NCI-H2081 (cell line): ENCODE measurements at places on chromosomes 13 and 19.

GRCh38 chr13:101515504-101515903 is 63.0 kb downstream of the ITGBL1 start:
- no peak for DNase-seq

DNA sequence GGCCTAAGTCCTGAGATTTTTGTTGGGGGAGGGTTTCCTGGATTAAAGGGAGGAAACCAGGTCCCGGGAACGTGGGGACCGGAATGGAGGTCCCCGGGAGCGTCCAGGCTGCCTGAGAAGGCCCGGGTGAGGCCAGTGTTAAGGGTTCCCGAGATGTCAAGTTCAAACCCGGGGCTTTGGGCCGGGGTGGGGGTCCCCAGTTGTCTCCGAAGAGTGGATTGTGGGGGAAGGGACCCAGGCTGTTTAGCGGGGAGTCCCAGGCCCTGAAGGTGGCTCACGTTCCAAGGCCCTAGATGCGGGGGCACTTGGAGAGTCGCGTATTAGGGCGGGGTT is 262 bp downstream of the COX7A1 start:
- no peak for DNase-seq

DNA sequence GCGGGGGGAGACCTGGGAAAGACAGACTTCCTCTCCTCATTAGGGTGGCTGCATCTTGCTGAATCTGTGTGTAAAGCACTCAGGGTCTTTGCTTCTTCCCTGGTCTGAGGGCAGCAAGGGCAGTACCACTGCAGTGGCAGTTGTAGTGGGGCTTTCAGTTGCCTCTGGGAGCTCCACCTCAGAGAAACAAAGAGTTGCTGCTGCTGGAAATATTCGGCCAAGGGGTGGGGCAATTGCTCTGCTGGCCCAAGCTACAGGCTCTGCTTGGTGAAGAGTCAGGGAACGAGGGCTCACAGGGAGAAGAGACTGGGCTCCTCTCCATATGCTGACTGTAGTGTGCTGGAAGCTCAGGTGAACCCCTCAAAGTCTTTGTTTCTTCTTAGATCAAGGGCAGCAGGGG is 52.5 kb downstream of the POSTN start:
- DNase-seq, result no peak

DNA sequence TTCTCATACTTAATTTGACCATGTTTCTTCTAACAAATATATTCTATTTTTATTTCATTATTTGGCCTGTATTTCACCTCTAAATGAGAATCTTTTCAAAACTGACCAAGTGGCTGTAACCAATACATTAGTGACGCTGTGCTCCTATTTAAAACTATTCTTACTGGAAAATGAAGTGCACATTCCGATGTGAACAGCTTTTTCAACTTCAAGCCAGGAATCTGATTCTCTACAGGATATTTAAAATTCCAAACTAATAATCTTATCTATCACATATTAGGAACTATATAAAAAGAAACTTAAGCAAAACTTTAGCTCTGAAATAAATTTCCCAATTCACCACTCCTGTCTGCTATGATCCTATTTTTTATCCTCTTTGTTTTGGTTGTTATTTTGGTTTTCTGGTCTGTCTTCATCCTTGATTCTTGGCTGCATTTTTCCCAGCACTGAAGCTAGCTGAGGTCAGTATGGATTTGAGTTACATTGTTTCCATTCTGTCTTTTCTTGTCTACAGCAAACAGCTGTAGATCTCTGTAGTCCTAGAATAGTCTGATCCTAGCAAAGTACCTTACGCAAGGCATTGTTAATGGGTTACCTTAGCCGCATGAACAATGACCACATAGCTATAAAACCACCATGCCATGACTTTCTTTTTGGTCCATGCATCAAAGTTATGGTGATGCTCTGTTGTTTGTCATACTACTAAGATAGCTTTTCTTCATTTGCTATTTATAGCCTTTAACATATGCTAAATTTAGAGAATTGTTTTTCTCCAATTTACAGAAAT is 748.6 kb upstream of the SPRY2 start:
- no peak for DNase-seq

DNA sequence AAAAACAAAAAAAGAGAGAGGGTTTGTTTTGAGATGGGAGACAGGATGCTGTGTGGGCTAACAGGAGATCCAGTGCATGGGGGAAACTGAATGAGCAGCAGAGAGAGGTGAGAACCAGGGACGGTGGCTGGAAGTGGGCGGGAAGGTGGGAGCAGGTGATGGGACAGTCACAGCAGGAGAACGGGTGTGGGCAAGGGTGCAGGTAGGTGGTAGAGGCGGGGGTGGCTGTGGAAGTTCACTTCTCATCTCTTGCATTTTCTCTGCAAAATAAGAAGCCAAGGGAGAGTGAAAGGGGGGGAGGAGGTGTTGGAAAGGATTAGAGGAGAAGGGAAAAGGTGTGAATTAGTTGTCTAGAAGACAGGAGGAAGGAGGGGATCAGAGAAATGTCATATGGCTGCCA is 21.9 kb downstream of the FBXO17 start:
- DNase-seq, result no peak

DNA sequence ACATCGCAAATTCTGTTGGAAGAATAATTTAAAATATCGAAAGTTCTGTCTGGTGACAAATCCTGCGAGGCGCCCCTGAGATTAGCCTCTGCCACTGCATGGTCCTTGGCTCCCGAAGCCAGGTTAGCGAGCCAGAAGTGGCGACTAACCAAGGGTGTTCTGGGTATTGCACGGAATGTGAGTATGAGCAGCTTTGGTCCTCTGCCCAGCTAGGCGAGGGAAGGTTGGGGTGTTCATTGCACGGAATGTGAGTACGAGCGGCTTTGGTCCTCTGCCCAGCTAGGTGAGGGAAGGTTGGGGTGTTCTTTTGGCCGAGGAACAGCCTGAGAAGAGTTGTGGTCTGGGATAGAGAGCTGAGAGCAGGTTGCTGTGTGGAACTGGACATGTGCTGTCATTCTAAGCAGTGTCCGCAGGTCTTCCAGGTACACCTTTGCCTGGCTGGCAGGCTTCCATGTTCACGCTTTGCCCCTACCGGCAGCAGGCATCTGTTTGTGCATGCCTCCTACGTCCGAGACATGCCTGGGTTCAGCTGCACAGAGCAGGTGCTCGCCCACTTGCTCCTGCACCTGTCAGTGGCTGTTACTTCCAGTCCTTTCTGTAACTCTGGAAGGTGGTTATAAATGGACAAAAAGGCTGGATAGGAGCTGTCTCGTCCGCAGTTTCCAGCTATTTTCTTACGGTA is 18.3 kb upstream of the TEX29 start:
- DNase-seq, result no peak

- no peak for DNase-seq
These were observed 77.5 kb upstream of the PEG3 start for GRCh38 chr19:56917998-56918397.

DNA sequence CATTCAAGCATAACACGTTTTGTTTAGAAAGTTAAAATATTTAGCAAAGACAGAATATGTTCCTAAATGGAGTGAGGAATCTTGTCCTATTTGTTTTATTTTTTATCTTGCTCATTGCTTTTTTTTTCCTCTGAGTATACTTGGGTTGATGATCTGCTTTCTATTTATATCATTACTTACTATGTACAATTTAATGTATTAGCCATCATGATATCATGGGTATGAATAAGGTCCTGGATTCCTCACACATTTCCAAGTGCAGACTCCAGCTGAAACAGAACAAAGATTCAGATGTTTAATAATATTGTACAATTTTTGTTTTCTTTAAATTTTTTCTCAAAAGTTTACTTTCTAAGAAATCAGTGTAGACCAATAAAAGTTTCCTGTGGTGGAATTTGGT is 388.2 kb downstream of the GPC6 start:
- DNase-seq, result no peak

GRCh38 chr19:13190781-13191540 is 40.8 kb downstream of the IER2 start:
- DNase-seq, result no peak

GRCh38 chr13:21318891-21319532 is 140.1 kb downstream of the ZDHHC20 start:
- DNase-seq, result no peak

DNA sequence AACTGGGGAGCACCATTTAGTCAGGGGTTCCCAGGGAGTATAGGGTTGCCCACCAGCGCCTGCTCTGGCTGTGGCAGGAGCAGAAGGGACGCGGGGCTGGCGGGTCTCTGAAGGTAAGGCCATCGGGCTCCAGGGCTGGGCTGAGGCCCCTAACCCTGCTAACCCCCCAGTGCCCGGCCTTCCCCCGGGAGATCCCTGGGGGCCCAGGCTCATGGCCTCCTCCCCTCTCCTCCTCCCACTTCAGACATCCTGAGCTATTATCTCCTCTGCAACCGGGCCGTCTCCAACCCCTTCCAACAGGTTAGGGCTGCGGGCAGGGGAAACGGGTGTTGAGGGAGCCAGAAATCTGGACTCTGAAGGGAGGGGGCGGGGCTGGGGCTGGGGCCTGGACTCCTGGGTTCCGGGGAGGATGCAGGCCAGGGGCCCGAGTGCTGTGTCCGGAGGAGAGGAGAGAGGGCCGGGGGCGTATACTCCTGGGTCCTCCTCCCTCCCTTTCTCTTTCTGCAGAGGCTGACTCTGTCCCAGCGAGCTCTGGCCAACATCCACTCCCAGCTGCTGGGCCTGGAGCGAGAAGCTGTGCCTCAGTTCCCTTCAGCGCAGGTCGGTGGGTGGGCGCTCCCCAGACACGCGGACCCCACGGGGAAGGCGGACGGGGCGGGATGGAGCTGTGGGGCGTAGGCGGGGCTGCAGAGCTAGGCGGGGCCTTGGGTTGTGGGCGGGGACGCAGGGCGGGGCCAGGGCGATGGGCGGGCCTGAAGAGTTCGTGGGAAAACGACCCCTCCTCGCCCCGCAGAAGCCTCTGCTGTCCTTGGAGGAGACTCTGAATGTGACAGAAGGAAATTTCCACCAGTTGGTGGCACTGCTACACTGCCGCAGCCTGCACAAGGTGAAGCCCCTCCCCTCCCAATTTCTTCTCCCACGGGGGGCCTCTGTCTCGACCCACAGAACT is 15.3 kb downstream of the TTYH1 start:
- DNase-seq, result peak; percentile 20

DNA sequence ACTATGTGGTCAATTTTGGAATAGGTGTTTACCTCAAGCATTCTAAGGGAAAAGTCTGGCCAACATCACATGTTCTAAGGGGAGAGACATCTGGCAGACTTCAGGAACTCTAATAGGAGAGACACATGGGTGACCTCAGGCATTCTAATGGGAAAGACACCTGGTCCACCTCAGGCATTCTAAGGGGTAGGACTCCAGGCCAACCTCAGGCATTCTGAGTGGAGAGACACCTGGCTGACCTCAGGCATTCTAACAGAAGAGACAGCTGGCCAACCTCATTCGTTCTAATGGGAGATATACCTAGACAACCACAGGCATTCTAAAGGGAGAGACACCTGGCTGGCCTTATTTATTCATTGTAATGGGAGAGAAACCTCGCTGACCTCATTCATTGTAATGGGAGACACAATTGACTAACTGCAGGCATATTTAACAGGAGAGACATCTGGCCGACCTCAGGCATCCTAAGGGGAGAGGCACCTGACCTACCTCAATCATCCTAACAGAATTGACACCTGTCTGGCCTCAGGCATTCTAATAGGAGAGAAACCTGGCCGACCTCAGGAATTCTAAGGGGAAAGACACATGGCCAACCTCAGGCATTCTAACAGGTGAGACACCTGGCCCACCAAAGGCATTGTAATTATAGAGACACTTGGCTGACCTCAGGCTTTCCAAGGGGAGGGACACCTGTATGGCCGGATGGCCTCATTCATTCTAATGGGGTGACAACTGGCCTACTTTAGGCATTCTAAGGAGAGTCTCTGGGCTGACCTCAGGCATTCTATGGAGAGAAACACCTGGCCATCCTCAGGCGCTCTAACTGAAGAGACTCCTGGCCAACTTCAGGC is 1346.8 kb downstream of the UQCRFS1 start:
- no peak for DNase-seq

DNA sequence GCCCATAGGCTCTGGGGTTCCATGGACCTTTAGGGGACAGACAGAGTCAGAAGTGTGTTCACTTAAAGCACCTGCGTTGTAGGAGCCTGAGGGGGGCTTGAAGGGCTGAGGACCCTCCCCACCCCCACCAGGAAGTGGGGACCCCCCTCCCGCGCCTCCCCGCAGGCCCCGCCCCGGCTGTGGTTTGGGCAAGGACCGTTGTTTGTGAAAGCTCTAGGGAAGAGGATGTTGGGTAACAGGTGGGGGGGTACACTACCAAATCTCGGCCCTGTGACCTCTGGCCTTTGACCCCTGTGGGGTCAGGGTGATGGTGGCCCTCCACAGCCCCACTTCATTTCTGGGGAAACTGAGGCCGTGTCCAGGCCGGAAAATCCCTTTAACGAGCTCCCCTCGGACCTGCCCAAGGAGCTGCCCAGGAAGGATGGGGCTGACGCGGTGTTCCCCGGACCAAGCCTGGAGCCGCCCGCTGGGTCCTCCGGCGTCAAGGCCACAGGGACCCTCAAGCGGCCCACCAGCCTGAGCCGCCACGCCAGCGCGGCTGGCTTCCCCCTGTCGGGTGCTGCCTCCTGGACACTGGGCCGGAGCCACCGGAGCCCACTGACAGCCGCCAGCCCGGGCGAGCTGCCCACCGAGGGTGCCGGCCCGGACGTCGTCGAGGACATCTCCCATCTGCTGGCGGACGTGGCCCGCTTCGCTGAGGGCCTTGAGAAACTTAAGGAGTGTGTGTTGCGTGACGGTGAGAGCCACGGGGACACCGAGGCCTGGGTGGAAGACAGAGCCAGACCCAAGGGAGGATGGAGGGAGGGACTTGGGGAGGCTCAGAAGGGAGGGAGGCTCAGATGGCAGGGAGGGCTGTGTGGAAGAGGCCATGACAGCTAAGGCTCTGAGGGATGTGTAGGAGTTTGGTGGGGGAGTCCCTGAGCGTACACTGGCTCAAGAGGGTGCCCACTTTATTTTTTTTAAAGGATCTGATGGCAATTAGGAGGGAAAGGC is 1.3 kb downstream of the ARHGAP45 start:
- no peak for DNase-seq

- no peak for DNase-seq
These were observed 89.4 kb downstream of the ANKRD10 start for GRCh38 chr13:110825516-110825915.

- DNase-seq, result no peak
These were observed 33.2 kb downstream of the EFNA2 start for GRCh38 chr19:1318678-1319471.

DNA sequence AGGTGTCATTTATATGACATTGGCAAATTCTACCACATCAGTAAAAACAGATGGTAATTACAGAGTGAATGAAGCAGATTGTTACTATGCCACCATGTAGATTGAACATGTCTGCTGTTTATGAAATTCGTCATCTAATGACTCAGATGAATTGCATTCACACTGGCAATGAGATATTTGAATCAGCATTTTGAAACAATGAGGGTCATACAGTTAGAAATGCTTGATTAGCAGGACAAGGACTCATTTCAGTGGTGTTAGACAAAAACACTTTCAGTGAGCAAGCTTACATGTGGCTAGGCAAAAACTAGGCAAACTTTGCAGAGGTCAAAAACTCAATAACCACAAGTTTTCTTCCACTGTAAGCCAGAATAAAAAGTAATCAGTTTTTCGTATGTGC is 1165.0 kb downstream of the SLITRK1 start:
- no peak for DNase-seq
